Substantia nigra (tissue), 51 donors: ENCODE measurements at places on chromosomes 5 and 9.

DNA sequence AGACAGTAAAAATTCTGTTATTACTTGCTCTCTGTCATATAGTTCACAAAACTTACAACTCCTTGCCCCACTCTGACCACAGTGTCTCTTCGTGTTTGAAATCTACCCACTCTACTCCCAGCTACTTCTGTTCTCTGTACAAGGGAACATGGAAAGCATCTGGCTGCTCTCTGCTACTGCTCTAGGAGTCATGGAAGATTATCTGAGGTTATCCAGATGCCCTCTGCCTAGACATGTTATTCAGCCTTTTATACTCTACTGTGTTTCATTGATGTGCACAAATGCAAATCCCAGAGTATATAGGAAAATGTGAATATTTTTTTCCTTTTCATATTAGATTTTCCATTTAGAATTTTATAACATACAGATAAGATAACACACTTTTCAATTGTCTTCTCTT, 1525.6 kb downstream of the MAT2B start:
- DNase-seq = no peak

GRCh38 chr5:78236046-78236445, 58.5 kb downstream of the AP3B1 start:
- no peak for DNase-seq

- DNase-seq = no peak
Observed at GRCh38 chr5:32413466-32414263, 30.9 kb downstream of the ZFR start.

DNA sequence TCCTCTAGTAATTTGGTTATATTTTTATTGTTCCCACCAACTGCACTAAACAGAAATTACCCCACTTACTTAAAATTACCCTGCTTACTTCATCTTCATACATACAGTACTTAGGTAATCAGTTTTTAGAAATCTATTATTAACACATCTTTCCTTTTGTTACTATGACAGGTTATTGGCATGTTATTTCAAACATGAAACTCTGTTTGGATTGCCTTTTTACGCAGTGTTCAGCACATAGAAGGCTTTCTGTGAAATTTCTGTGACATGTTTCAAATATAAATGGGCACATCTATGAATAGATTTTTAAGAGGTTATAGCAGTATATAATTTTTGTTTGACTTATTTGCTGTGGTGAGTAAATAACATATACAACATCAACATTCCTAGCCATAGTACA, 22.5 kb downstream of the SRFBP1 start:
- no peak for DNase-seq

- no peak for DNase-seq
Observed at GRCh38 chr5:116472274-116472673, 102.3 kb downstream of the SEMA6A start.

GRCh38 chr9:27212621-27213020, 84.3 kb downstream of the EQTN start:
- DNase-seq = no peak

GRCh38 chr9:14031060-14031414, 282.9 kb downstream of the NFIB start:
- no peak for DNase-seq

DNA sequence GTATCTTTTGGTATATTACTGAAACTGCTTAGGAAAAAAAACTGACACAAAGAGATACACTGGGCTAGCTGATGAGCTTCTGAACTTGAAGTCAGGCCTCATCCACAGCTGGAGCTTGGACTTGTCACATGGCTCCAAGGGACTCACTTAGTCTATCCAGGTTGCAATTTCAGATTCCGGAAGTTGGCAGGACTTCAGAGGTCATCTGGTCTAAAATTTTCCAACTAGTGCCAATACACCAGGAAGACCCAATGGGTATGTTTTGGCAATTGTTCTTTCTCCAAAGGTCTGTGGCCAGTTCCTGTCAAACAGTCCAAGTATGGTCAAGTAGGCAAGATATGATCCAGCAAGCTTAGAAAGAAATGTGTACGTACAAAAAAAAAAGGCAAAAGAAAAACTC, 36.7 kb downstream of the MRPS27 start:
- DNase-seq = no peak

GRCh38 chr9:78026416-78026815, 5.2 kb downstream of the GNAQ start:
- DNase-seq = no peak

GRCh38 chr9:4559261-4560182, 69.3 kb downstream of the SLC1A1 start:
- DNase-seq = no peak

GRCh38 chr9:93771276-93771675, 183.9 kb downstream of the BARX1 start:
- no peak for DNase-seq

DNA sequence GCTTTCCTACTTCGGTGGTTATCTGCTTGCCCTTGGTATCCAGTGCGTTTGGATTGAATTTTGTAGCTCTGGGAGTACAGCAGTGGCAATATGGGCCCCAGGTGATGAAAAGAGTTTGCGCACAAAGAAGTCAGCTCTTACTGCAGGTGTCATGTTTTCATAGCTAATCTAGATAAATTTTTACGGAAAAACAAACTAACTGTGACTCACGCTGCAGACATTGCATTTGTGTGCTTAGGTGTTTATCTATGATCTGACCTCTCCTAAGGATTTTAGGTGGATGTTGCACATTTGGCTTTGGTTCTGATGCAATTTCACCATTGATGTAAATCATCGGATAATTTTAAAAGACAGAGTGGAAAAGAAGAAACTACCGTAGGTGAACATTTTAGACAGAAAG, 92.1 kb downstream of the VCAN start:
- no peak for DNase-seq

DNA sequence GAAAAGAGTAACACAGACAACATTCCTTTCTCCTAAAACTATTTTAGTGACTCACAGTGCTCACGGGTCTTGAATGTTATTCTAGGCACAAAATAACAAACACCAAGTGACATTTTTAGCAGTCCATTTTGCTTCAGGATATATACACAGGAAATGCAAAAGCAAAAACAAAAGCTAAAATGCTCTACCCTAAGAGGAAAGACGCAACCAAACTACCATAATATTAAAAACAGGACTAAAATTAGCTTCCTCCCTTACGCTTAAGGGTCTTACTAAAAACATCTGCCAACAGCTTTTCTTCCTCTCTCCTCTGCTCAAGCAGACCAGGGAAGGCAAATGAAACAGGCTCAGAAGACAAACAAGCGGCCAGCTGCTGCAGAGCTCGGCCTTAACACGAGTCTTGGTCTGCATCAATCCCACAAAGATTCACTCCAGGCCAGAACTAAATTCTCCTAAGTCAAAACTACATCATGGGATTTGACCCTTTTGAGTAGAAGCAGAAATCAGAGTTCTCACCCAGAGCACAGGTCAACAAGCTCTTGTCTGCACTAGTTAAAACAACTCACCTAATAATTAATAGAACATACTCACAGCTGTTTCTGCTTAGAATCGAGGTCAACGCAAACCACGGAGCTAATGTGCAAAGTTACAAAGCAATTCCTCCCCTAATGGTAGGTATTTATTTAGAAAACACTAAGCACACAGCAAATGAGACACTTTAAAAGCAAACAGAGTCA, 62.3 kb downstream of the RAPGEF1 start:
- DNase-seq = no peak

GRCh38 chr5:55343107-55343506, 35.3 kb downstream of the MTREX start:
- no peak for DNase-seq

DNA sequence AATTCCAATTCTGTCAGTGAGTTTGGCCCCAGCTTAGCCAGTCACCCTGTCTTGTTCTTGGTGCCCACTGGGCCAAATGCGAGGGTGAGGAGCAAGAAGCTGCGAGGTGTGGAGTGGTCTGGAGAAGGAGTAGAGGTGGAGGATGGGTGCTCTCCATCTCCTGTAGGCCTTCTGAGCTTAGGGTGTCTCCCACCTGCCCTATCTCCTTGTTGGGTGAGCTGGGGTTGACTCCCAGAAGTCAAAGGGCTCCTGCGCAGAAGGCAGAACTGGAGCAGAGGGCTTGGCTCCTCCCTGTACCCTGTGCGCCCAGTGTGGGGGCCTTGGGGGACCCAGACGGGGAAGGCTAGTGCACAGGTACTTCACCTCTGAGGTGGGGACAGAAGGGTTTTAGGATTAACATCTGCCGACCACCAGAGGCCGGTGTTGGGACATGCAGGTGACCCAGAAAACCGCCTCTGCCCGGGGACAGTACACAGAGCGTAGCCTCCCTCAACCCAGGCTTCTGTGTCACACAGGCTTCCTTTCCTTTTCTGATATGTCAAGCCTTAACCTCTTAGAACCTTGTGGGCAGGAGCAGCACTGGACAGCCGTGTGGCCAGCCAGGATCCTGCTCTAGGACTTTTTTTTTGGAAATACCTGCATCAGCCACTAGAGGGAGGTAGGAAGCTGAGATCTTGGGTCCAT, 16.9 kb downstream of the IL5 start:
- DNase-seq = no peak

DNA sequence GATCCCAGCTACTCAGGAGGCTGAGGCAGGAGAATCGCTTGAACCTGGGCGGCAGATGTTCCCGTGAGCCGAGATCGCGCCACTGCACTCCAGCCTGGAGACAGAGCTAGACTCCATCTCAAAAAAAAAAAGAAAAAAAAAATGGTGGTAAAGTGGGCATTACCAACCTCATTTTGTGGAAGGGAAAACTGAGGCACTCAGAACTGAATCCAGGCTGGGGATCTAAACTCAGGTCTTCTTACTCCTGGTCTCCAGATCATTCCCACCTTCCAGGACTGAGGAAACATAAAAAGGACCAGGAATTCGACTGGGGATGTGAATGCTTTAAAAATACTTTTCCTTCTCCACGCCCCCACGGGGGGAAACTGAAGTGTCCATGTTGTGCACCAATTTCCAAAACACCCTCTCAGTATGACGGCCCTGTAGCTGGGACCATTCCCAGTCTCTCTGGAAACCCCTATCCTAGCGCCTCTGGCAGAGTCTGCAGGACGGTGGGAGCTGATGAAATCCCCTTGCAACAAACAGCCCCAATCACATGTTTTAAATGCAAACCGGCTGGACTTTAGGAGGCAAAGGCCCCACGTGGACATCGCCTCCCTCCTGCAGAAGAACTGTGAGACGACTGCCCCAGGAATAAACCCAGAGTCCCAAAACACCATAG, 8.9 kb upstream of the AKNA start:
- no peak for DNase-seq

DNA sequence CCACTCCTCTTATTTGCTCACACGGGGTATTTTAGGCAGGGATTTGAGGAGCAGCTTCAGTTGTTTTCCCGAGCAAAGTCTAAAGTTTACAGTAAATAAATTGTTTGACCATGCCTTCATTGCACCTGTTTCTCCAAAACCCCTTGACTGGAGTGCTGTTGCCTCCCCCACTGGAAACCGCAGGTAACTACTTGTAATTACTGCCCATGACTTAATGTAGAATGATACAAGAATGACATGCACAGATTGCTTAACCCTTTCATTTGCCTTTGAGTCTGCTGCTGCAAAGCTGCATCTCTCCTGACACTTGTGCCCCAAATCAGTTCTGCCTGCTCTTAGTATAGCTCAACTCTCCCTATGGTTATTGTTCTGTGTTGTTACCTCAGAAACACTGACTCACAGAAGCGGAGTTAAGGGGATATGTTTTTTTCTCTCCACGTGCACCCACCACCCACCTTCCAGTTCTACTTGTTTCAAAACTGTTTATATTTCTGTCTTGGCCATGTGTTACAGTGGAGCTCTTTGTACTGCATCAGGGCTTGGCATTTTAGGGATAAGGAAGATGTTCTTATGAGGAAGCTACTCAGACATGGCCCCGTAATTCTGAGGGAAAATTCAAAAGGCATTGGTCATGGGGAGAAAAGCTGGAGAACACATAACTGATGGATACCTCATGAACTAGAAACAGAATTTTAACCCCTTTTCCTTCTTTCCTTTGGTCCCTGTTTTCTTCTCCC, 2.3 kb downstream of the ADRB2 start:
- DNase-seq = no peak

DNA sequence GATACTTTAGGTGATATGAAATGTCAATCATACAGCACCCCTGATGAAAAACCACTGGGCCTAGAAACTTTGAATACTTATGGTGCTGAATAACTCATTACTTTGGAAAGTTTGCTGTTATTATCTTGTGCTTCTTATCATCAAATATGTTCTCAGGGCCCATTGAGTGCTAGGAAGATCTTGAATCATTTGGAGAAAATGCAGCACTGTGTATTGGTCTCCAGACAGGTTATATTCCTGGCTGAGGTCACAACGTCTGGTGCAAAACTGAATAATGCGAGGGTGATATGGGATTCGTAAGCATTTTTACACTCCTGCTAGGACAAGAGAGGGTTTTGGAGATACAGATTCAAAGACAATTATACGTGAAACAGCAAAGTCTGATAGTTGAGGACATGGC, 249.4 kb upstream of the TNC start:
- DNase-seq = no peak

DNA sequence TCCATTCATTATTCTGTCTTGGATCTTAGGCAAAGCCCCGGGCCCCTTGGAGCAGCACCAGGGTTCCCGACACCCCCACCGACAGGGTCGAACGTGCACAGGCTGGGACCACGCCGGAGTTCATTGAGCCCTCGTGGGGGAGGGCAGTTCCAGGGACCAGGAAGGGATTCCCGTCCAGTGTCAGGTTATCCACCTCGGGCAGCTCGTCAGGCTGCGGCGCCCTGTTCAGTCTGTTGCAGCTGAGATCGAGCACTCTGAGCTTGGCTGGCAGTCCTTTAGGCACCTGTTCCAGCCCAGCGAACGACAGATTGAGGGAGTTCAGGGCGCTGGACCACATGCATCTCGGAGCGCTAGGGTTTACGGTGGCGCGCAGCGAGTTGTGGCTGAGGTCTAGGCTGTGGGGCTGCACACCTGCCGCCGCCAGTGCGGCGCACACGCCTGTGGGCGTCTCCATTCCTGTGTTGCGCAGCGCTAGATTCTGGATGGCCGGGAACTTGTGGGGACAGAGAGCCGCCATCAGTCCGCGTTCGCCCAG, 1.1 kb downstream of the CD14 start:
- DNase-seq = no peak

DNA sequence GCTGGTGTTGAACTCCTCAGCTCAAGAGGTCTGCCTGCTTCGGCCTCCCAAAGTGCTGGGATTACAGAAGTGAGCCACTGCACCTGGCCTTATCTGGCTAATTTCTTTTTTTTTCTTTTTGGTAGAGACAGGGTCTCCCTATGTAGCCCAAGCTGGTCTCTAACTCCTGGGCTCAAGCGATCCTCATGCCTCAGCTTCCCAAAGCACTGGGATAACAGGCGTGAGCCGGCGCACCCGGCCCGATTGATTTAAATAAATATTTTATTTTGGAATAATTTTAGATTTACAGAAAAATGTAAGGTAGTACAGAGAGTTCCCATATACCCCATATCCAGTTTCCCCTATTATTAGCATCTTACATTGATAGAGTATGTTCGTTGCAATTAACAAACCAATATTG, 155.0 kb upstream of the MVB12B start:
- no peak for DNase-seq
